Right atrium auricular region (tissue), 2 donors: ENCODE measurements at places on chromosomes 7 and 10. TPM values are rescaled to one million over a fixed set of nuclear protein-coding genes. Genes with fewer than 3 reads are reported as not detected.

Gene PNLIPRP3
- not detected for total RNA-seq

Gene TRPV5
- total RNA-seq: not detected

Gene ZCCHC24
- 45.6 TPM for total RNA-seq

Gene AQP1
- 517 TPM for total RNA-seq

Gene CTTNBP2
- total RNA-seq: 4.4 TPM

Gene MOGAT3
- not detected for total RNA-seq

Gene C10orf71
- 48.2 TPM for total RNA-seq

Gene FFAR4
- 0.31 TPM for total RNA-seq

Gene POR
- 53.4 TPM for total RNA-seq

Gene NAT16
- not detected for total RNA-seq

Gene CXCL12
- 64.0 TPM for total RNA-seq
